Caco-2 (cell line): ENCODE measurements at places on chromosomes 6 and 20. TPM values are rescaled to one million over a fixed set of nuclear protein-coding genes. Genes with fewer than 3 reads are reported as not detected.

LINC00237 gene
- total RNA-seq, result 1.5 and 1.8 TPM in 2 replicates

CEP85L gene
- 0.29 and 0.46 TPM in 2 replicates for total RNA-seq

SLC24A3 gene
- total RNA-seq, result 0.14 and 0.21 TPM in 2 replicates

CST5 gene
- total RNA-seq, result not detected in 2 replicates

DUSP15 gene
- 8.2 and 9.1 TPM in 2 replicates for total RNA-seq

- DNase-seq, result no peak
Measured at GRCh38 chr6:143126574-143126941, 65.9 kb downstream of the AIG1 start.

GRCh38 chr6:170130771-170131241, 160.1 kb downstream of the DLL1 start:
- no peak for DNase-seq

DNA sequence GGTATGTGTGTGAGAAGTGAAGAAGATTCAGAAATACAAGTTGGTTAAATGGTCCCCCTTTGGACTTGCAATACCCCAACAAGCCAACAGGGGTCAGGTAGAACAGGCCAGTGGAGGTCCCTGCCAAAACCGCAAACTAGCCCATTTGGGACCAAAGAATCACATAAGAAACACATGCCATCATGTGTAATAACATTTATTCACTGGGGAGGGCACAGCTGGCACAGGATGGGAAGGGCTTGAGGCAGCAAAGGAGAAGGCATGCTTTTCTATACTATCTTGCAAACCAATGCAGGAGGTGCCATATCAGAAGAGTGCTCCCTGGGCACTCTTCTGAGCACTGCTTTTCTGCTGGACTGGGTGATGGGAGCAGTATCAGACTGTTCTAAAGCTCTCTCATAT, 116.1 kb upstream of the TRAF3IP2 start:
- DNase-seq, result no peak

GRCh38 chr20:34249291-34249690, 8.1 kb downstream of the ASIP start:
- no peak for DNase-seq

DNA sequence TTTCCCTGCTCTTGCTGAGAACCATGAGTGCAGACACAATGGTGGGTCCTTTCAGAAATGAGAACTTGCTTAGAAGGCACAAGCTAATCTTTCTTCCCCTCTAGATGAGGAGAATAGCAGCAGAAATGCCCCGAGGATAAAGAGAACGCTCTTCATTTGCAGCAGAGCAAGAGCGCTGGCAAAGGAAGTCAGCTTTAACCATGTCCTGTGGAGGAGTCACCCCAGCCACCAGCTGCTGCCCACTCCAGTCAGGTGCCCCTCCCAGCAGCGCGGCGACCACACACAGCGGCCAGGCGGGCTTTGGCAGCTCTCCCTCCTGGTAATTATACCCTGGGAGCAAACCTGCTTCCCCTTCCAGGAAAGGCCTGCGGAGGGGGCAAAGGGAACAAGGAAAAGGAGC, 42.4 kb upstream of the EMILIN3 start:
- no peak for DNase-seq

DNA sequence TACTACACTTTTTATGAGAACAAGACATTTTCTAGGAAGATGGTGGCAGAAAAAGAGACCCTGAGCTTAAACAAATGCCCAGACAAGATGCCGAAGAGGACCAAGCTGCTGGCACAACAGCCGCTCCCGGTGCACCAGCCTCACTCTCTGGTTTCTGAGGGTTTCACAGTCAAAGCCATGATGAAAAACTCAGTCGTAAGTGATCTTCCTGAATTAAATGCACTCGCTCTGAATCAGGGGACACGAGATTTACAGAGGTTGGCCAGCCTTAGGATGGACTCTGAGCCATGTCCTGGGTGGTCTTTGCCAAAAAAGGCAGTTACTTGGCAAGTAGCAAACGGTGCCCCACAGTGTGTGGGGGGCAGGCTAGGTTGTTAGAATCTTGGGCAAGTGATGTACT, 423 bp downstream of the PACRG start:
- no peak for DNase-seq

GRCh38 chr20:51281521-51281920, 258.6 kb upstream of the KCNG1 start:
- no peak for DNase-seq

DNA sequence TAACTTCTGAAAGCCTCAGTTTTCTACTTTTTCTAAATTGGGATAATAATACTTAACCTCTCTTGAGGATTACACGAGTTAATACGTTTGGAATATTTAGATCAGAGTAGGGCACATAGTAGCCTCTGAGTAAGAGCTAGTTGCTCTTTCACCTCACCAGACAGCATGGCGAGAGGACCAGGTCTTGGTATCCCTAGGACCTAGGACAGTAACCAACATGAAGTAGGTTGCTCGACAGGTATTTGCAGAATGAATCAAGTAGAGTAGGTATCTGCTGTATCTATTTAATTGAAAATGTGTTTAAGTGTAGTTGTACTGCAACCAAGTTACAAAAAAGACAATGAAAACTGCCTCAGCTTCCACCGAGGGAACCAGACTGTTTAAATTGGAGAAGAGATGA, 1.4 kb downstream of the CDC5L start:
- DNase-seq, result no peak

GRCh38 chr20:391041-391711, 10.6 kb downstream of the TRIB3 start:
- DNase-seq, result no peak
